ENCODE measurements at places on chromosomes 12 and 14.

DNA sequence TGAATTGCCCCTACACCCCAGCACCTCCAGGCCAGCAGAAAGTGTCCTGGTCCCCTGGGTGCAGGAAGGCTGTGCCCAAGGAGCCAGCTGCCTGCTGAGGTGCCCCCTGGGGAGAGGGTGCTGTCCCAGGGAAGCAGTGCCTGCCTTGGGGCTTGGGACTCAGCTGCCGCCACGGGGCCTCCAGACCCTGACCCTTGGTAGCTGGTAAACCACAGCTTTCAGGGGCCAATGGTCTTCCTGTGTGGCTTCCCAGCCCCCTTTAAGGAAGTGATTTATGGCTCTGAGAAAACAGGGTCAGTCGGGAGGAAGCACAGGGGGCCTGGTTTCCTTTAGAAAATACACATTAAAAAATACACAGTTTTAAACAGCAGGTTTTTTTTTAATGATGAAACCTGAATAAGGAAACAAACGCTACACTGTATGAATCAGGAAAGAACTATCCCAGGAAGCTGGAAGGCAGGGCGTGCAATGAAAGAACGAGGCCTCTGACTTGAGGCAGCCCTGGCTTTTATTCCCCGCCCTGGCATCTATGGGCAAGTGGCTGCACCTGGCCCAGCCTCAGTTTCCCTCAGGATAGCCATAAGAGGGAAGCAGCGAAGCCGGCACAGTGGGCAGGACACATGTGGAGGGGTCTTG, 40.6 kb upstream of the EML1 start:
- DNase-seq = no peak

DNA sequence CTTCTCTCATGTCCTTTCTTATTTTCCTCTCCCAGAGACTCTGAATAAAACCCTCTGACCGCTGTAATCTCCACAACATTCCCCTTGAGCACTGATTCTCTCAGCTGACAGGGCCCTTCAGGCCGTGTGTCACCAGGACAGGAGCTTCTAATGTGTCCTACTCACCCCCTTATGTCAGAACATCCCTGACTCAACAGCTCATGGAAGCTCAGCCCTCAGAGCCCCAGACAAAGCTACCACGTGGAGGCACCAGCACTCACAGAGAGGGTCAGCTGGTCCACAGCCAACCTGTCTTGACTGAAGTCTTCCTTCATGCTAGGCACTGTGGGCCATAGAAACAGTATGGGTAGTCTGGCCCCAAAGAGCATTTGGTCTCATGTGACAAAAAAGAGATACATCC, 49.8 kb downstream of the SMUG1 start:
- DNase-seq = no peak

DNA sequence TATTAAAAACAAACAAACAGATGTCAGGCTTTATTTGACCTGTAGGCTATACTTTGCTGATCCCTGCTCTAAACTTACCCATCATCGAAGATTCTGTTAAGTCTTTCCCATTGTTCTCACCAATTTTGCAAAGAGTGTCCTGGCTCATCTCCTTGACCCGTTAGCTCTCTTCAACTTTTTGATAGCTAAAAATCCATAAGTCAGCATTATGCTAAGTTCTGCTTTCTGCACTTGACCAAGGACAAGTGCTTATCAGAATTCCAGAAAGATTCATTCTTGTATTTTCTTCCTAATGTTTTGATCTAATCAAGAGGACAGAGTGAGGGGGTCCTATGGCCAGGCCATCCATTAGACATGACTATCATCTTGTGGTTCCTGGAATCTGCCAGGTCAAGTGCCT, 503.5 kb downstream of the FUT8 start:
- DNase-seq = no peak

DNA sequence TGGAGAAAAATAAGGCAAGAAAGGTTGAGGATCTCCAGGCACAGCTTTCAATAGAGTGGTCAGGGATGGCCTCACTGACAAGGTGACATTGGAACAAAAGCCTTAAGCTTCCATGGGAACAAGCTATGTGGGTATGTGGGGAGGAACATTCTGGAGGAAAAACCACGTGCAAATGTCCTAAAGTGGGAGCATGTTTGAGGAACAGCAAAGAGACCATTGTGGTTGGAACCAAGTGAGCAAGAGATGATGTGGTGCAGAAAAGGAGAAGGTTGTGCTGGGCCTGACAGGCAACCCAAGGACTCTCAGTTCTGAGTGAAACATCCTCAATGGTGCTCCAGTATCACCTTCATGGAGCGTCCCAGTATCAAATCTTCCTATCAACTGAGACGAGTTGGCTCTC, 184.0 kb downstream of the CAND1 start:
- DNase-seq = no peak

GRCh38 chr12:25197608-25198007, 2.6 kb downstream of the ETFRF1 start:
- DNase-seq = no peak

- DNase-seq = no peak
These were observed 3.4 kb downstream of the RIMKLB start for GRCh38 chr12:8701046-8701660.

GRCh38 chr12:112370868-112371510, 11.2 kb downstream of the HECTD4 start:
- peak; percentile 39 for DNase-seq

DNA sequence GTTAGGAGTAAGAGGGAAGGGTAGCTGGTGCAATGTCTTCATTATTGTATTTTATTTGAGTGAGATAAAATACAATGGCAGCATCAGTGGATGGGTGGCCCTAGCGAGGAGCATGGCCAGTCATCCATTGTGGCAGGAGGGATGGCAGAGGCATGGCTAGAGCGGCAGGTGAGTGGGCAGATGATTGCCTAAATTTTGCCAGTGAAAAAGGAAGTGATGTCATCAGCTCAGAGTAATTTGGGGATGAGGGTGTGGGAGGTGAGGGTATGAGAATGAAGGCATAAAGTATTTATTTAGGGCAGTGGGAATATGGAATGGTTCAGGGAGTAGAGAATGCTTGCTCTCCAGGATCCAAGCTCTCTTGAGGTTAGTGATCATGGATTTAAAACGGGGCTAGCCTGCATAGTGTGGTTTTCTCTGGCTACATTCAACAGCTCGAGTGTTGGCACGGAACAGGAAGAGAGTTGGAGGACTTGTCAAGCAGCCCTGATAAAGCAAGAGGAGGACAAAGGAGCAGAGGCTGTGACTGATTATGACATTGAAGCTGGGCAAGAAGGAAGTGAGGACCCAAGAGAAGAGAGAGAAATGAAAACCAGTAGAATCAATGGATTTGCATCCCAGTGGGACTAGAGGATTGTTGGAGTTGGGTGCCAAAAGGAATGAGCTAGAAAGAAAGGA, 18.7 kb upstream of the SERPINA6 start:
- no peak for DNase-seq

- DNase-seq = no peak
These were observed 339.5 kb downstream of the PDZRN4 start for GRCh38 chr12:41527534-41528116.

- no peak for DNase-seq
These were observed 225.8 kb upstream of the PLXNC1 start for GRCh38 chr12:93922583-93923006.

DNA sequence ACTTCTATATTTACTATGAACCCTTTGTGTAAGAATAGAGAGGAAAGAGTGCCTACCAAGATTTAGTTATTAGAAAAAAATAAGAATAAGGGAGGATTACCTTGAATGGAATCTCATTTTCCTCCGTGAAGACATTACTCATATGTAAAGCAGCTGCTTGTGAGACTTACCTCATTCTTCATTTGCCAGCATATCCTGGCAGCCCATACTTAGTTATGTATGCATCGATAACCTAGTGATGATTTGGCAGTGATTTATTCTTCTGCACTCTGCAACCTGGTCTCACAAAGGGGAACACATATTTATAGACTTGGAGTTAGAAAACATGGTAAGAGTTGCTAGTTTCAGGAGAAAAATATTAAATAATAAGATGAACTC, 56.8 kb downstream of the LRFN5 start:
- no peak for DNase-seq

GRCh38 chr14:29788093-29788492, 139.6 kb downstream of the PRKD1 start:
- DNase-seq = no peak

DNA sequence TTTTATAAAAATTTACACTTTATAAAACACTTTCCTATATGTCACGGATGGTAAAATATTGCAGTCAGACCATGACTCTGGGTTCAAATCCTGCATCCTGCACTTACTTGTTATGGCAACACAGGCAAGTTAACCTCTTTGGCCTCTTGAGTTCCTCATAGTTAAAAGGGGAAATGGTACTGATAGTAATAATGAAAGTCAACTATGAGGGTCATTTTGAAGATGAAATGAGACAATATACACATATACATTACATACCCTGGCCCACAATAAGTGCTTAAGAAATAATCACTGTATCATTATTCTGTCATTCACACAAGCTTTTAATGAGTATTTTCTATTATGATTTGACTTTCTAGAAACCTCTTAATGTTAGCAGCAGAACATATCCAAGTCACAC, 64.4 kb downstream of the C12orf42 start:
- DNase-seq = no peak

GRCh38 chr14:69900603-69901002, 21.4 kb downstream of the SMOC1 start:
- DNase-seq = no peak

- DNase-seq = no peak
These were observed 26.5 kb downstream of the NUDT4 start for GRCh38 chr12:93403988-93404803.

DNA sequence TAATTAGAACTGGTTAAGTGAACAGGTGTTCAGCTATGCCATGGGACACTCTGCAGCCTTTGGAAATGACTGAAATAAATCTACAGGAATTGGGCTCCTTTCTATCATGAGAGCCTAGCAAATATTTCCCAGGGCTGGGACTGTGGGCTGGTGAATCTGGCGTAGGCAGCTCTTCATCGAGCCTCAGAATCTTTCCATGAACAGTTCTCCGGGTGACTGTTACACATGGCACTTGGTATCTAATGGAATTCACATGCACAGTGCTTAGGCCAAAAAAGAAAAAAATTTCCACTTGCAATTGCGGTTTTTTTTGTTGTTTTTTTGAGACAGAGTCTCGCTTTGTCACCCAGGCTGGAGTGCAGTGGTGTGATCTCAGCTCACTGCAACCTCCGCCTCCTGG, 32.1 kb downstream of the PRKAB1 start:
- no peak for DNase-seq

DNA sequence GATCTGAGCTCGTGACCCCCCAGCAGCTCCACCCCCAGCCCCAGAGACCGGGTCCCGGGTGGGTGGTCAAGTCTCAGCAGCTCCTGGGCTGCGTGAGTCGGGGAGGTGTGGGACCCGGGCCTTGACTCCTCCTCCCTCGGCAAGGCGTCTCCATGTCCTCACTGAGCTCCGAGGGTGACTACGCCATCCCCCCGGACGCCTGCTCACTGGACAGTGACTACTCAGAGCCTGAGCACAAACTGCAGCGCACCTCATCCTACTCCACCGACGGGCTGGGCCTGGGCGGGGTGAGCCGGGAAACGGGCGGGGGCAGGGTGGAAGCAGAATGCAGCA, 28.1 kb downstream of the PIGH start:
- no peak for DNase-seq

DNA sequence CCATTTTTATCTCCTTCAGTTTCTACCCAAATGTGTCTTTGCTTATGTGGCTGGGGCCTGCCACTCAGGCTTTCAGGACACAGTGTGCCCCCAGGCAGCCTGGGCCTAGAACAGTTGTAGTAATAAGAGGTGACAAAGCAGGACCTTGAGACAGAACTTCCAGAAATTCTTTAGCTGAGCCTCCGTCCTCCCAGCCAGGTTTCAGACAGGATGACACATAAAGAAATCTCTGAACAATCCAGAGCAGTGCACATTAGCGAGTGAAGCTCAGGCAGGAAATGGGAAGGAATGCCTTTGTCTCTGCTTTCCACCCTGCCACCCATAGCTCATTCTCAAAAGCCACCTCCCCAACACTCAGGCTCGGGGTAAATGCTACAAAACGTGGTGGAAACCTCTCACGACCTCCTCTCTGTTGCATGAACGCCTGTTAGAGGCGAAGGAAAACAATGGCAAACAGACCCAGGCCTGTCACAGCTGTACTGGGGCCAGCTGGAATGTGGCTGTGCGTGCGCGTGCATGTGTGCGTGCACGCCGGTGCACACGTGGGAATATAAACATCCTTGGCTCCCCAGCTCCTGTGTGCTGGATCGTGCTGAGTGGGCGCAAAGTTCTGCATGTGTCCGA, 286.7 kb downstream of the ZFP36L1 start:
- DNase-seq = no peak

- DNase-seq = no peak
These were observed 267.7 kb downstream of the KCNH5 start for GRCh38 chr14:62777510-62777909.

DNA sequence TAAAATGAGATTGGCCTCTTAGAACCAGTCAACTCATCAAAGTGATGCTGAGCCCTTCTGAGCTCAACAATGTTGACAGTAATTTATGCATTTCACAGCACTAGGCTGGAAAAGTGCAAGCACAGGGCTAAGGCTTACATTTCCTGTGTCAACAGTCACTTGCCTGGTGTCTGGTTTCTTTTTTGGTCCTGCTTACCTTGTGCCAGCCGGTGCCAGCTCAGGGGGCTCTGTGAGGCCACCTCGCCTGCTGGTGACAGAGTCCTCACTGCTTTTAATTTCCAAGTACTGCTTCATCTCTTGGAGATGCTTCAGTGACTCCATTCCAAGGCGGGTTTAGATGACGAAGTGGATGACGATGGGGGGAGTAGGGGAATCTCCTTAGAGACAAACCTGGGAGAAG, 53.1 kb upstream of the KCNA1 start:
- no peak for DNase-seq

- no peak for DNase-seq
These were observed at the start of gene GALNT9 for GRCh38 chr12:132329036-132329719. GALNT9 (minus strand) TSS chr12:132329589; CDS start chr12:132329203, 386 bp downstream.

All from HepG2 (cell line).